ENCODE measurements at places on chromosomes 4 and X.

DNA sequence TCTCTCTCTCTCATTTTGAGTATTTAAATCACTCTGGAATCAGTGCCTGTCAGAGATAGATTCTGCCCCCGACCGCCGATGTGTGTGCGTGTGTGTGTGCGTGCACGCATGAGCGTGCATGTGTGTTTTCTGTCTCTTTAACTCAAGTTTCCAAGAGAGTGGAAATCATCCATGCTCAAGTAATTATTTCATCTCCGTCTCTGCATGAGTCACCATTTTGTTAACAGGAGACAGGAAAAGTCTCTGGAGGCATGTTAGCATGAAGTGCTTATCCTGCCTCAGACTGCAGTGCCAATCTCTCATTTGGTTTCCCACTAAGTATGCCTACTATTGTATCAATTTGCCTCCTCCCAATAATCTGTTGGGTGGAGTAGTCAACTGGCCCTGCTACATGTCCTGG is 182.9 kb upstream of the NHS start:
- no peak for DNase-seq

GRCh38 chrX:148854306-148854705 is 353.9 kb downstream of the AFF2 start:
- no peak for DNase-seq

- no peak for DNase-seq
Measured at GRCh38 chrX:134732152-134732551, 73.9 kb upstream of the PLAC1 start.

DNA sequence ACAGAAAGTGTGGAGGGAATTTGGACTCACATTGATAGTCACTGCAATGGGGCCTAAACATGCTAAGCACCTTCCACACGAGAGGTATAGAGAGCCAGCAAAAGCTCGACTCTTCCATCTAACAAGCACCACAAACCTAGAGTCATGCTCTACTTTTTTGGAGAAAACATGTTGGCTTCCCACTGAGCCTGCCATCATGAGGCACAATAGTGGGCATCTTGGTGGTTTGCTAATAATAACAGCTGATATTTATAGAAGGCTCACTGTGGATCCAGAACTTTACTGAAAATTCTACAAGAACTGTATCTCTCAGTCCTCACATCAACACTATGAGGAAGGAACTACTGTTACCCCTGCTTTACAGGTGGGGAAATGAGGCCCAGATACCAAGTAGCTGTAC is 26.6 kb downstream of the MAML3 start:
- DNase-seq, result no peak

DNA sequence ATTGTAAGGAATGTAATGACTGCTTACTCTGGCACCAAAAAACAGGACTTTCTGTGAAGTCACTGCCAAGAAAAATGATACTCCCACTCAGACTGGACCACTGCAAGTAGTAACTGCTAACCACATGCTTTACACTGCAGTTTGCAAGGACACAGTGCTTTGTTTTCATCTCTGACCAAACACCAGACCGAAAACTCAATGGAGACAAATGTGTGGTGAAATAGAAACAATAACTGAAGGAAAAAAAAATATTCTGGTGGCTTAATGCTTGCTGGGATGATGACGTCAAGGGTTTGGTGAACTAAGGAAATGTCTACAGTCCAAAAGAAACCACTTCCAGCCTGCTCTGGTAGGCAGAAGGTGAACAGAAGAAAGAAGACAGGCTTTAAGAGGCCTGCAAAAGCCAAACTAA is 13.2 kb downstream of the GPC4 start:
- no peak for DNase-seq

DNA sequence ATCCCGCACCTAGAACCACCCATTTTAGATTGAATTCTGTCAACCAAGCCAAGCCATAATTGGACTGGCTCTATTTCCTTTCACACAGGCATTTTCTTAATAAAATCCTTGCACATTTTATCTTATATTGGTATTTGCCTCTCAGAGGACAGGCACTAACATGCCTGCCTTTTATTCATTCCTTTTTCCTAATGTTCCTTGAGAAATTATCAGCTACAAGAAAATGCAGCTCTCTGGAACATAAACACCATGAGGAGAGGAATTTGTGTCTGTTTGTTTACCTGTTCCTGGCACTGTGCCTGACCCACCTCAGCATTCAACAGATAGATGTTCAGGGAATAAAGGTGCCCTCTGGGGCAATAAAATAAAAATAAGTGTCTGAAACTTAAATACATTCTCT is 116.2 kb downstream of the PDHA2 start:
- DNase-seq, result no peak

- no peak for DNase-seq
Measured at GRCh38 chr4:185799442-185799841, 12.6 kb downstream of the SORBS2 start.

GRCh38 chr4:83112231-83112630 is 2.3 kb downstream of the PLAC8 start:
- peak; percentile 28 for DNase-seq

GRCh38 chrX:70134116-70134477 is 850 bp downstream of the IGBP1 start:
- DNase-seq, result no peak
